ENCODE measurements at places on chromosomes 12 and 14. TPM values are rescaled to one million over a fixed set of nuclear protein-coding genes. Genes with fewer than 3 reads are reported as not detected.

Gene AMDHD1
- under 0.01 TPM for total RNA-seq

Gene SRRM4
- total RNA-seq: not detected

Gene ALX1
- not detected for total RNA-seq

Gene PHLDA1
- total RNA-seq: 78.9 TPM

Gene CEP170B
- 14.4 TPM for total RNA-seq

Gene PZP
- not detected for total RNA-seq

Gene TROAP
- total RNA-seq: 1.1 TPM

Gene GPR162
- total RNA-seq: 0.96 TPM

Gene TAS2R31
- 5.6 TPM for total RNA-seq

Gene OR11H7
- total RNA-seq: not detected

Gene FSCB
- total RNA-seq: 0.19 TPM

Gene GALNT8
- total RNA-seq: under 0.01 TPM

Gene MFAP5
- 124 TPM for total RNA-seq

Gene L2HGDH
- total RNA-seq: 5.4 TPM

Gene PHC1
- total RNA-seq: 7.7 TPM

Gene CFAP251
- total RNA-seq: 3.8 TPM

Gene ITGB7
- total RNA-seq: 0.56 TPM

Gene CPM
- total RNA-seq: 19.0 TPM

Gene SAMD15
- total RNA-seq: 2.5 TPM

Gene FOXN4
- not detected for total RNA-seq

Gene CLEC14A
- total RNA-seq: 8.2 TPM

Gene RPGRIP1
- total RNA-seq: not detected

Data from regular cardiac myocyte (primary cell).